ENCODE measurements at places on chromosomes 11 and 22.

DNA sequence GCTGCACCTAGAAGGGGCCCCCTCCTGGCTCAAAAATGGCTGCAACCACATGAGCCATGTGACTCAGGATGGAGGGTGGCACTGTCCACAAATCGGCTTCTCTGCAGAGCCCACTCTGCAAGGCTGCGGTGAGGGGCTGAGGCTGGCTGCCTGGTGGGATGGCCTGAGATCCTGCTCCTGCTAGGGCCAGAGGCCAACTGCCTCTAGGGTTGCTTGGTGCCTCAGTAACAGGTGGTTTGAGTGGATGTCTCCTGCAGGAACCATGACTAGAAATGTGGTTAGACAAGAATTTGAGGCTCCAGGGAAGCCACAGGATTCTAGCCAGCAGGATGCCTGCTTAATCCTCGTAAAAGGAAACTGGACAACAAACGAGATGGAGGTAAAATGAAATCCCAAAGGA lies 17.1 kb downstream of the PATZ1 start:
- DNase-seq: no peak

DNA sequence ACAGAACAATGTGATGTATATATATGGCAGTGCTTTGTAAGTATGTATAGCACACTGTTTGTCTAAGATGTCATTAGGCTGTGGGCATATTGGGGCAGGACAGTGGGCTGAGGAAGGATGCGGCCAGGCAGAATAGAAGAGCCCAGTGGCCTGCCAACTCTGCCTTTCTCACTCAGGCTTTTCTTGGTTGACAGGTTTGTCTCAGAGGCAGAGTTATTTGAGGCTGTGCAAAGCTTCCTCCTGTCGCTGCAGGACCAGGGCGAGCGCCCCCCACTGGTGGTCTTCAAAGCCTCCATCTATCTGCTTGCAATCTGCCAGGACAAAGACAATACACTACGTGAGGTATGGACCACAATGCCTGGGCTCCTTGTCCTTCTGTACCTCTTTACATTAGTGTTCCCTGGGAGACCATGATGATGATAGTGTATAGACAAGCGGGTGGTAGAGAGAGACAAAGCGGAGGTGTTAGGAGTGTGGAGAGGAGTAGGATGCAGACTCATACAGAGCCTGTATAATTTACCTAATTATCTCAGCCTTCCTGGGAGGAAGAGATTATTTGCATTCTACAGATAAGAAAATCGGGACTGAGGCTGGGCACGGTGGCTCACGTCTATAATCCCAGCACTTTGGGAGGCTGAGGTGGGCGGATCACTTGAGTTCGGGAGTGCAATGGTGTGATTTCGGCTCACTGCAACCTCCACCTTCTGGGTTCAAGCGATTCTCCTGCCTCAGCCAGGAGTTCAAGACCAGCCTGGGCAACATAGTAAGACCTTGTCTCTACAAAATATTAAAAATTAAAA lies 37.3 kb upstream of the CCDC134 start:
- DNase-seq: no peak

DNA sequence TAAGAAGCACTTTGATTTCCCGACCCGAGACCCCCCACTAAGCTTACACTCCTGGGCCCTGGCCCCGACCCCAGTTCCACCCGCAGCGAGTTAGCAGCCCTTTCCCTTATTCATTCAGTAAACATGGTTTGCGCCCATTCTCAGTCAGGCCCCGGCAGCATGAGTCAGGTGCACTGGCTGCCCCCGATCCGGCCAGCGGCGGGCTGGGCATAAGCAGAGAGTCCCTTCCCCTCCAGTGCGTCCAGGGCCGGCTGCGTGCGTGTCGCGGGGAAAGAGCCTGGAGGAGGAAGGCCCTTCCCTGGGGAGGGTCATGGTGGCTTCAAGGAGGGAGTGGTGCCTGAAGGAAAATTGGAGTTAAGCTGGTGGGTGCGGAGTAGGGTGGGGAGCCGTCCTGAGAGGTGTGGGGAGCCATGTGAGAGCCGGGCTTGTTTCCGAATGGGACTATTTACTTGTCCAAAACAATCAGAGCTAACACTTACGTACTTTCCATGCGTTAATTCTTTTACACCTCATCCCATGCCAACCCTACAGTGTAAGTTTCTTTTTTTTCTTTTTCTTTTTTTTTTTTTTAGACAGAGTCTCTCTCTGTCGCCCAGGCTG lies 657 bp downstream of the IGHMBP2 start:
- DNase-seq: peak; percentile 39

GRCh38 chr22:41922328-41922727 lies 4.3 kb downstream of the TNFRSF13C start:
- no peak for DNase-seq

- peak; percentile 63 for DNase-seq
These were observed 27.1 kb downstream of the SDHD start for GRCh38 chr11:112113539-112114457.

GRCh38 chr11:69605737-69606526 lies 35.0 kb upstream of the CCND1 start:
- DNase-seq: no peak

GRCh38 chr11:22344081-22344480 lies 5.9 kb downstream of the SLC17A6 start:
- no peak for DNase-seq

DNA sequence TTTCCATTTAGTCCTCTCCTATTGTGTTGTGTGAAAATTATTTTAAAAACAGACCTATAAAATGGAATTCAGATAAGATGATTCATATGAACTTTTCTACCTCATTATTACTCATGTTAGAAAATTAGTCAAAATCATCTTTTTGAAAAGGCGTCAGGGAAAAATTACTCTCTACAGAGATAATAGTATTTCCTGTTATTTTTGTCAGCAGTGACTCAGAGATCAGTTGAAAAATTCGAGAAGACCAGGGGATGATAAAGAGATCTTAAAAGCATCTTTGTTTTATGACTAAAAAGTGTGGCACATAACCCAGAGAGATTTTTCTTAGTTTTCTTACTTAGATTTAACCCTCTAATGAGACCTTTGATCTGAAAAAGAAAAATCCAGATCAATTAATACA lies 157.9 kb upstream of the CARD18 start:
- no peak for DNase-seq

GRCh38 chr11:123429336-123429735 lies 733 bp upstream of the GRAMD1B start:
- DNase-seq: no peak

- DNase-seq: peak; percentile 51
These were observed 44.6 kb downstream of the COPB1 start for GRCh38 chr11:14454861-14455632.

DNA sequence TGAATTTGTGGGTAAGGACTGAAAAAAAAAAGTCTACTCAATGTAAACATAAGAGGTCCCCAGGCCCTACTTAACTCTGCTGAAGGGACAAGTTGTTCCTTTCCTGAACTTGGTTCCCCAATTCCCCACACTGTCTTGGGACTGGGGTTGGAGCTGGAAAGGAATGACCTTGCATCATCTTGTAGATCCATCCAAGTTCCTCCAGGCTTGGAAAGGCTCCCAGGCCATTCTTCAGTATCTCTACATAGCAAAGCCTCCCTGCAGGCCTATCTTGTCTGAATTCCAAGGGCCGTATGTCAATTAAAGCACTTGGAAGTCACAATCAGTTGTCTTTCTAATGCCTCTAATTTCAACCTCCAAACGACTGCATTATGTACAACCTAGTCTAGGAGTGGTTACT lies 361.2 kb downstream of the TMEM135 start:
- DNase-seq: no peak

DNA sequence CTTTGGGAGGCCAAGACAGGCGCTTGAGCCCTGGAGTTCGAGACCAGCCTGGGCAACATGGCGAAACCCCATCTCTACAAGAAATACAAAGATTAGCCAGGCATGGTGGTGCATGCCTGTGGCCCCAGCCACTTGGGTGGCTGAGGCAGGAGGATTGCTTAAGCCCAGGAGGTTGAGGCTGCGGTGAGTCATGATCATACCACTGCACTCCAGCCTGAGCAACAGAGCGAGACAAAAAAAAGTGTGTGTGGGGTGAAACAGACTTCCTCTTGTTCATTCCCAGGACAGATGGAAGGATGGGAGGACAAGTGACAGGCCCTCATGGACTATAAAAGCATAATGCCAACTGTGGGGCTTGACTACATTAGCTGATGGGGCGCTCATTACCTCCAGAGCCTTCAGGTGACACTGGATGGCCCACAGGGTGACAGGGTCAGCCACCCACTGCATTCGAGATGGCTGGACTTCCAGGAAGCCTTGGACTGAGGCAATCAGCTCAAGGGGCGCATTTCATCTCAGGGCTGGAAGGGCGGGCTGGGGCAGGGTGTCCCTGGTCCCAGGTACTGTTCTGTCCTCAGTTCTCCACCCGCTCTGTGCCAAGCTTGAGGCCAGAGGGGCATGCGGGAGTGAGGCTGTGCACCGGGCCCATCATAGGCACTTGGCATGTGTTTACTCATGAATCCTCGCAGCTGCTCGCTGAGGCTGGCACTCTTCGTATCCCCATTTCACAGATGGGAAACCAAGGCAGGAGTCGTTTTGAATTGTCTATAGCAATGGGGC lies 12.5 kb downstream of the NPTXR start:
- peak; percentile 74 for DNase-seq

DNA sequence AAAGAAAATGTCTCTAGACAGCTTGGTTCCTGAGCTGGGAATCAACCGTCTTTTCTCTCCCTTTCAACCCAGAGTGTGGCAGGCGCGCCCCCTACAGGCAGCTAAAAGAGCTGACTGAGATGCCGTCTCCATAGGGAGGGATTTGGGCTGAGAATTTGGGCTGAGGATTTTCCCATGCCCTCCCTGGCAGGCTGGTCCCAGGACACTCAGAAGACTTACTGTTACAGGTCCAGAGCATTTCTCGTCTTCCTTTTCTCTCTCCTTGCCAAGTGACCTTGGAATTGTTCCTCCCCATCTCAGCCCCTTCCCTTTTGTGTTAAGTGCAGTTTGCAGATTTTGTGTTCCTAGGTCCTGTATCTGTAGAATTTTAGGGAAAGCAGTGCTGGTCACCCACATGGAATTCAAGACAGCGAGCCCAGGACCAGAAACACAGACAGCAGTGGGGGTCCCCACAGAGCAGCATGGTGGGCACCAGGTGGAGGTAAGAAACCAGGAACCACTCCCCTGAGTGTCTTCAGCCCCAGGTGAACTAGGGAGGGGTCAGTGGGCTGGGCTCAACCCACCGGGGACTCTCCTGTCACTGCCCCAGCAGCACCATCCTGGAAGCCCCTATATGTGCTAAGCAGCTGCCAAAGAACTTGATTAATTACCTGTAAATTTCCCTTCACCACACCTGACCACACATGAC lies 9.9 kb upstream of the IGLL5 start:
- peak; percentile 86 for DNase-seq

- DNase-seq: no peak
These were observed 78.3 kb downstream of the EMSY start for GRCh38 chr11:76523147-76523546.

DNA sequence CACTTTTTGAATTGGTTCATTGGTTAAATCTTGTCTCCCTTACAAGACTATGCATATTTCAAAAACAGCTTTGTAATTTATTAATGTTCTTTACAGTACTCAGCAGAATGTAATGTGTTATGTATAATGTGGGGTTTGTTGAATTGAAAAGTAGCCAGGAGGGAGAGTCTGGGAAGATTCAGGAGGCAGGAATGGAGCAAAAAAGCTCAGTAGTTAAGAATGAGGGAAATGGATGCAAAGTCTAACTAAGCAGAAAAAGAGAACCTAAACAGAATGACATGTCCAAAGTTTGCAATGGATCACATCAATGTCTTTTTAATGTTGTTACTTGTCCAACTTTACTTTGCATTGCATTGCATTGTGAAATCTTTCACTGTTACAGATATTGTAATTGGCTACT lies 86.5 kb upstream of the CARD18 start:
- DNase-seq: no peak

- no peak for DNase-seq
These were observed 34.9 kb downstream of the CD44 start for GRCh38 chr11:35173616-35174566.

- DNase-seq: no peak
These were observed 915 bp upstream of the OSBP start for GRCh38 chr11:59616396-59616982.

GRCh38 chr11:63770763-63771162 lies 2.2 kb upstream of the ZFTA start:
- DNase-seq: no peak

DNA sequence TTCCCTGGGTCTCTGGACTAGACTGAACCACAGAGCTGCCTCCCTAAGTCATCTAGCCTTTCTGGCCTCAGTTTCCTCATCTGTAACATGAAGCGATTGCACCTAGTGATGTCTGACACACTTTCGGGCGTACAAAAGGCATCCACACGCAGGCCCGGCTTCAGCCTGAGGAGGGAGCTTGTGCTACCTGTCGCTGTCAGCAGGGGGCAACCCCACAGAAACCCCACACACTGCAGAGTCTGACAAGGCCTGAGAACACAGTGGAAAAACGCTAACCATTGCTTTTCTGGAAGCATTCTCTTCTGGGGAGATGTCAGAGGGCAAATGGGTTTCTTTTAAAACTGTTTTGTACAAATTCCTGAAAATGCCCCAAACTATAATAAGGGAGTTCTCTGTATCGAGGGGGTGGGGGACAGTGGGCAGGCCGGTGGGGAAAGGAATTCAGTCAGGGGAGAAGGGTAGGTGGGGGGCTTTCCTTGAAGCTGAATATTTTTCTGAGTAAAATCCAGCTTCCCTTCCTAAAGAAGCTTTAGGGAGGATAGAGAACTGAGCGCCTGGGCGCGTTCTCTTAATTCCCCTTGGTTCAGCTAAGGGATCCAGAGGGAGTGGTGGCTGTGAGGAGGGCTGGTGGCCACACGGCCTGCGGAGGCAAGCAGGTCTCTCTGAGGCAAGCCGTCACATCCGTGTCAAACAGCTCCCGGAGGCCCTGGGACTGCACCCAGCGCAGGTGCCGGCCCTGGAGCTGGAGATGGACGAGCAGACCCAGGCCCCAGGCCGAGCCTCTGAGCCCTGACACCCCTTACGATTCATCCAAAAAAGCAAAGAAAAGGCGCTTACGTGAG lies 533 bp downstream of the ELF5 start:
- peak; percentile 72 for DNase-seq

- no peak for DNase-seq
These were observed 92.4 kb downstream of the RRAS2 start for GRCh38 chr11:14266622-14267021.

DNA sequence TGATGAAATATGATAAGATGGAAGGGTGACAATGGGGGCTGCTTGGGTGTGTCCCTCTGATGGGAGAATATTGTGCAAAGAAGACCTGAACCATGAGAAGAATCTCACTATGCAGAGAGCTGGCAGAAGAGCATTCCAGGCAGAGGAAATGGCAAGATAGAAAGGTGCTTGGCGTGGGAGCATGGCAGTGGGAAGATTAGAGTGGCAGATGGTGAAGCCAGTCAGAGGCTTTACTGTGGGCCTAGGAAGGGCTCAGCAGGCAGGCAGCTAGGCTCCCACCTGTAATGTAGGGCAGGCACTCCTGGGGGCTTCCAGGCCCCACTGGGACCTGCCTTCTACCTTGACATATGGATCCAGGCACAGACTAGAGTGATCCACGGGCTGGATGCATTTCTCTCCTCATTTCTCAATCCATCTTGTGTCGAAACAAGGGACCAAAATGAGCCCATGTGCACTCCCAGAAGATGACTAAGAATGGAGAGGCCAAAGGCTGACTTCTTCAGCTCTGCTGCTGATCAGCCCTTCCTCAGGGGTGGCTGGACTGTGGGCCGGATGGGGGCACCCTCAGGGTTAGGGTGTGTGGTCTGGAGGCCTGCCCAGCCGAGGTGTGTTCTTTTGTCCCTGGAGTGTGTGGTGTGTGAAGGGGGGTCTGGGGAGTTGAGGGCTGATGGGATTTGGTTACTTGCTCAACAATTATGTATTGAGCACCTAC lies 88.3 kb downstream of the TSPAN18 start:
- DNase-seq: peak; percentile 53

GRCh38 chr22:25393121-25393805 lies 171.2 kb upstream of the GRK3 start:
- no peak for DNase-seq
